ENCODE measurements at places on chromosomes 4 and X.

GRCh38 chrX:7194606-7195005 lies 46.7 kb upstream of the PUDP start:
- no peak for DNase-seq

- no peak for DNase-seq
Measured at GRCh38 chr4:159047478-159048165, 55.3 kb upstream of the RAPGEF2 start.

- no peak for DNase-seq
Measured at GRCh38 chrX:41314204-41314603, 19.8 kb upstream of the DDX3X start.

DNA sequence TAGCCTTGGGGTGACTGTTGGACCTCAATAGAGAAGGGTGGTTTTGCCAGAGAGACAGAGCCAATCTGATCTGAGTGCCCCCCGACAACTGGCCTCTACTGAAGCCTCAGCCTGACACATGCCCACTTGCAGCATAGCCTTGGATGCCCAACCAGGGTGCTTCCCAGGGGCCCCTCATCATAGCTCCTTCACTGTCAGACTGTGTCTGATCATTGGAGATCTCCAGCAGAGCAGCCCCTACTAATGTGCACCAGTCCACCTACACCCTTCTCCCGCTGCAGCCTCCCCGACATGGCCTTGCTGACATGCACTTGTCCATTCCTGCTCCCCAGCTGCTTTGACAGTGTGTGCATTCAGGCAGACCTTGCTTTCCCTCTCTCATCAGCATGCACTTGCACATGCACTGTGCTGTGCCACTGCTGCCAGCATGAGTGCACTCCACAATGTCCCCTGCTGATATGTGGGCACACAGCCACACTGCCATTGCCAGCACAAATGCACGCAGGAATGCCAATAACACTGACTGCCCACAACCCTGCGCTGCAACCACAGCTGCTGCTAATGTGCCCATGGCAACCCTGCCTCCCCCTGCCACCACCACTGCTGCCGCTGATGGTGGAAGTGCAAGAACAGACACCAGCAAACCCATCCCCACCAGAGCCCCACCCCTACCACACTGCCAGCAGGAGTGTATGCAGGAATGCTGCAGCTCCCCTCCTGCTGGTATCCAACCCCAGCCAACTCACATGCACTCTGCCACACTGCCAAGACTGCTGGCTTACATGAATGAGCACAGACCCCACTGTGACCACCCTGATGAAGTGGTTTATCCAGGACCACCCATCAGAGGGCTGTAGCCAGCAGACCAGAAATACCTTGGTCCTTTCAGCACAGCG lies 68.1 kb upstream of the ZMAT1 start:
- no peak for DNase-seq

DNA sequence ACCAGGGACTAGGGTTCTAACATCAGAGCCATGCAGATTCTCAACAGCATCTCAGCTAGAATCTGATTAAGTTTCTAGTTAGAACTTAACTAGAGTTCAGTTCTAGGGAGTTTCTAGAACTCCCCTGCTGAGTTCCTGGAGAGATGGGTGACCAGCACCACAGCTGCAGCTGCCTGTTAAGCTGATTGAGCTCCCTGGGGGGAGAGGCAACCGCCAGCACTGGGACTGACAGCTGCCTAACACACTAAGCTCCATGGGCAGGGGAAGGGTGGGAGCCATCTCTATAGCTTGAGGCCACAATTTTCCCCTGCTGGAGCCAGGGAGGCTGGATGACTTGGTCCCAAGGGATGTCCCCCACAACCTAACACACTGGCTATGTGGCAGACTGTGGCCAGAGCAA lies 84.2 kb downstream of the CHIC1 start:
- DNase-seq = no peak

DNA sequence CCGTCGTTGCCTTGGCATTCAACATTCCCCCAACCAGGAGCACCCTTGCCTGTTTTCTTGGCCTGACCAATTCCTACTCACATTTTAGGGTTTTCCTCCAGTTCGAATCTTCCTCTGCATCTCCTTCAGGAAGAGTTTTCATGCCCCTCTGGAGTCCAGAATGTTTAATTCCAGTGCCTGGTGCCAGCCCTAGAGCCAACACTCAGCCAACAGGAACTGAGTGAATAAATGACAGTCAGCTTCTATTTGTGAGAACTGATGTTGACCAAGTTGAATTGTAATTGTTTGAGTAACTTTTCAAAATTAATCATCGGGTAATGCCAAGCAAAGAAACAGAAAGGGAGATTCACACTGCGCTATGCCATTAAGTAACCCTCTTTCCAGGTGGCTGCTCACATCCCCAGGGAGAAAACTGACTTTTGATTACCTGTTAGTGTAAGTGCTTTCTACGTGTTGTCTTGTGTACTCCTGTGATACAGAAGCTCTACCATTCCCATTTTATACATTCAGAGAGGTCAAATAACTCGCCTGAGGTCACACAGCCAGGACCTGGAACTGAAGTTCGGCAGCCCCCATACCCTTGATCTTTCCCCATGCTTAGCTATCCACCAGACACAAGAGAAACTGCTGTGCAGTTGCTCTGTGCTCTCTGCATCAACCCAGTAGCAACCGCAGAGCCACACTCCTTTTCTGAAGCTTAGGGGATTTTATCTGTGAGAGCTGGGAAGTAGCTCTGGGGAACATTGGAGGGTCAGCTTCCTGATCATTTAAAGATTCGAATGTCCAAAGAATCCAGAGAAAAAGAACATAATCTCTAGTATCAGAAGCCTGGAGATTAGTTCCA lies 19.0 kb upstream of the SLC2A9 start:
- DNase-seq = no peak

GRCh38 chr4:109295081-109295480 lies 7.4 kb downstream of the COL25A1 start:
- no peak for DNase-seq

GRCh38 chr4:43776371-43776770 lies 672.2 kb downstream of the KCTD8 start:
- DNase-seq = no peak

DNA sequence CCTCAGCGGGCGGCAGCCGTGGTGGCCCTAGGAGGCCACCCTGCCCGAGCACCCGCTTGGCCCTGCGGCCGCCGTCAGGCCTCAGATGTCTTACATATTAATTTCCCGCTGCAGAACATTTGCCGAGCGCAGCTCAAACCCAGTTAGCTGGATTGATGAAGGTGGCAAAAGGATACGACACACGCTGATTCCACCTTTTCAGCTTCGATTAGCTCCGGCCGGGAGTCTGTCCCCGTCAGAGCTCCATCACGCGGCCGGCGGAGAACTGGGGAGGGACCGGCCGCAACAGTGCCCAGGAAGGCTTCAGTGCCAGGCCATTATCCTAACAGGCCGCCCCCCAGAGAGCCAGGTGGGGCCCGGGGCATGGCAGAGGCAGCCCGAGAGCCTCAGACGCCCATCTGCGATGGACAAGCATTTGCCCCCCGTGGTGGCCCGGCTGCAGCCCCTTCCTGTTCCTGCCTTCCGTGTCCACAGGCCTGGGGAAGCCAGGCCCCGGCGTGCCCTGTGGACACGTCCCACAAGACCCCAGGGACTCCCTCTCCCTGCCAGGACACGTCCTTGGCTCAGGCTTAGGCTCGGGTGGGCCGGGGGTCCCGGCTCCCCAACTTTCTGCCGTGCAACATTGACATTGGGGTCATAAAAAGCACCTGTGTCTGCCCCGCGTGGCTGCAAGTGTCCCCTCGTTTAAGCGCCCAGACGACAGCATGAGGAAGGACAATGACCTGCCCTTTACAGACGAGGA lies 133.8 kb upstream of the NKX1-1 start:
- DNase-seq = no peak

DNA sequence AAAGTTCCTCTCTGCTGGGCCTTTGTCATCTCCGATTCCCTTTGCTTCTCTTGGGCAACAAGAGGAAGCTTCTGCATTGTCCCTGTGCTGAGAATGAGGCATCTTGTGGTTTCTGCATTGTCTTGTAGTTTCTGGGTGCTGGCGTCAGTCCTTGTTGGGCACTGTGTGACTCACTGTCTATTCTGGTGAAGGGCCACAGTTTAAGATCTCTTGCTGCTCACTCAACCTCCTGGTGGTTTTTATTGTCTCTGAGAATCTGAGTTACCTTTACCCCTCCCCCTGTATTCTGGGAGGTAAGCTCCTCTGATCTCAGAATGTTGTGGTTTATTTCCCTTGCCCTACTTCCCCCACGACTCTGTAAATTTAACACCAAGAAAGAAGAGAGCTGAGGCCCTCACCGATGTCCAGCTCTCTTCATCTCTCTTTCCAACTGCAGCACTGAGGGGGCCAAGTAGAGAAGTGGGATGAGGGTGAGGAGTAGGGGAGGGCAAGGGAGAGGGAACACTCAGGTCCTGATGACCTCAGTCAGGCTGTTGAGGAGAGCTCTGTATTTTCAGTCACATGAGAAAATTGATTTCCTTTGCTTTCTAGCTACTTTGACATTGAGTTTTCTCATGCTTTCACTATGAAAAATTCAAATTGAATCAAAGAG lies 441.6 kb upstream of the PITX2 start:
- DNase-seq = no peak

- DNase-seq = no peak
Measured at GRCh38 chr4:109967798-109968520, 55.3 kb downstream of the EGF start.

DNA sequence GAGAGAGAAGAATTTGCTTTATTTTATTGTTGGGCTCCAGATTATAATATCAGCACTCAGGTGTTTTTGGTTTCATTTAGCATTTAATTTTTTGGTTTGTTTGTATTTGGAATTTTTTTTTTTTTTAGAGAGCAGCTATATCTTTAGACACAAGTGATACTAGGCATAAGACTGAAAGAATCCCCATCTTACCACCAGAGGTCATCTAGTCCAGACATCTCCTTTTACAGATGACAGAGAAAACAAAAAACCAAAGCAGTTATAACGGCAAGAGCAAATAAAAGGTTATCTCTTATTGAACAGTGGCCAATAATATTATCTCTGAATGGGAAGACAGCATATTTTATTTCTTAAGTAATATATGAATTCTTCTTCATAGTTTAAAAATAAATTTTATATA lies 22.8 kb downstream of the USP38 start:
- no peak for DNase-seq

- DNase-seq = no peak
Measured at GRCh38 chr4:95898226-95898625, 58.3 kb downstream of the PDHA2 start.

DNA sequence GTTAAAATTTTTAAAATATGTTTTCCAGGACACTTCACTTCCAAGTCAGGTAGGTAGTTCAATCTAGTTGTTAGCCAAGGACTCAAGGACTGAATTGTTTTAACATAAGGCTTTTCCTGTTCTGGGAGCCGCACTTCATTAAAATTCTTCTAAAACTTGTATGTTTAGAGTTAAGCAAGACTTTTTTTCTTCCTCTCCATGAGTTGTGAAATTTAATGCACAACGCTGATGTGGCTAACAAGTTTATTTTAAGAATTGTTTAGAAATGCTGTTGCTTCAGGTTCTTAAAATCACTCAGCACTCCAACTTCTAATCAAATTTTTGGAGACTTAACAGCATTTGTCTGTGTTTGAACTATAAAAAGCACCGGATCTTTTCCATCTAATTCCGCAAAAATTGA lies 49.7 kb downstream of the XIAP start:
- DNase-seq = no peak

DNA sequence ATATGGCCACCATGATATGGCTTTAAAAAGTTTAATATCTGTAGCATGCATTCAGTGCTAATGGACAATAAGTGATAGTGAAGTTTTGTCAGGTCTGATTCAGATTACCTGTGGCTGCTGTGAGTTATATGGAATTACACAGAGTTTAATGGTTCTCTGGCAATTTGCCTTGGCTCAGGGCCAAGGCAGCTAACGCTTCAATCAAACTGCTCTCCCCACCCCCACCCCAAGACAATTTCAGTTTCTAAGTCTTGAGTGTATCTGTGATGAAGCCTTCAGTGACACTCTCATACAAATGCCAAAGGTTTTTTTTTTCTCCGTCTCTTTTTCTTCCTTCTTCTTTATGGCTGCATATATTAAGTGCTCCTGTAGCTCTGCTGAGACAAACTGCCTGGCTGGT lies 106.6 kb downstream of the SHROOM4 start:
- no peak for DNase-seq

All from stimulated activated CD8-positive, alpha-beta memory T cell treated with anti-CD3 and anti-CD28 coated beads, Interleukin-12 subunit alpha, Interleukin-12 subunit beta, amount 100 ng/mL, for 4 hours (primary cell).